ENCODE measurements at places on chromosomes 6 and 20.
A peak's percentile ranks its signal among the peaks of the same experiment; 100 is the strongest.

DNA sequence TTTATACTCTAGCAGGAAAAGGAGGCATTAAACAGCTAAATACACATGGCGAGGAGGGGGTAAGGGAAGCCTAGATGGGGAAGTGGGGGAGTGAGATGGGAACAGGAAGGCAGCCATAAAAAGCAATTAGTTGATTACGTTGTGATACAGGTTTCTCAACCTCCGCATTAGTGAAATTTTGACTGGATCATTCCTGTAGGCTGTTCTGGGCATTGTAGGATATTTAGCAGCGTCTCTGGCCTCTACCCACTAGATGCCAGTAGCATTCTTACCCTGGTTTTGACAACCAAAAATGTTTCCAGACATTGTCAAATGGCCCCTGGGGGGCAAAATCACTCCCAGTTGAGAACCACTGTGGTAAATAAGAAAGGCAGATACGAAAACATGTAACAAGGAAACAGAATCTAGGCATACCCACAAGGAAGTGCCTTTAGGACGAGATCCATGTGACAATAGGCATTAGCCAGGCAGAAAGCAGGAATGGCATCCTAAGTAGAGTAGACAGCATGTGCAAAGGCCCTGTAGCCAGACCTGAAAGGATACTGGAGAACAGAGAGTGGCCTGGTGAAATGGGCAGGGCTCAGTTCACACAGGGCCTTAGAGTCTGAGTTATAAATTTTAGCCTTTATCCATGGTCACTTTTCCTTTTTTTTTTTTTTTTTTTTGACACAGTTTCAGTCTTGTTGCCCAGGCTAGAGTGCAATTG is 25.8 kb upstream of the PTPN1 start:
- no peak for DNase-seq

DNA sequence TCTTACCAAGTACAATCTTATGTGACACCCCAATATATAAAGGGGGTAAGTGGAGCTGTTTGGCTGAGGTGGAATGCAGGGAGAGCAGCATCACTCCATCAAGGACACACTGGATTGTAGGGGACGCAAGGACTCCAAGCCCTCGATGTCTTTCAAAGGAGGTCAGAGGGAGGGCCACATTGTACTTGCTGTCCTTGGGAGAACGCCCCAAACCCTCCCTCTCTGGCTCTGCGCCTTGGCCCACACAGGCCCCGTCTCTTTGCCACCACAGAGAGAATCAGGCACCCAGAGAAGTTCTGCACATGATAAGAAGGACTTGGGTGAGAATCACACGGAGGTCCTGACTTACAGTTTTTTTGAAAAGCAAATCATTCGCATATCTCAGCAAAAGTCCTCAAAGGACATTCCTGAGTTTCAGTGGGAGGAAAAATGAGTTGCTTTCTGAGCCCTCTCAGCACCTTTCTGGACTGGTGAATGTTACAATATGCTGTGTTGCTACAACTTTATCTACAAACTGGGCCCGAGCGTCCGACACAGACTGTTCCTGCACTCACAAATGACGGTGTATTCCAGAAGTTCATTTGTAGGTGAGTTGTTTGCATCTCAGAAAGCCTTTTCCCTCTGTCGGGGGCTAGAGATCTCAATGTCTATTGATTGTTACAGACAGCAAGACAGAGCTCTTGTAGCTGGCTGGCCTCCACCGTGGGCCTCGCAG is 92.5 kb upstream of the AKAP12 start:
- DNase-seq: no peak

DNA sequence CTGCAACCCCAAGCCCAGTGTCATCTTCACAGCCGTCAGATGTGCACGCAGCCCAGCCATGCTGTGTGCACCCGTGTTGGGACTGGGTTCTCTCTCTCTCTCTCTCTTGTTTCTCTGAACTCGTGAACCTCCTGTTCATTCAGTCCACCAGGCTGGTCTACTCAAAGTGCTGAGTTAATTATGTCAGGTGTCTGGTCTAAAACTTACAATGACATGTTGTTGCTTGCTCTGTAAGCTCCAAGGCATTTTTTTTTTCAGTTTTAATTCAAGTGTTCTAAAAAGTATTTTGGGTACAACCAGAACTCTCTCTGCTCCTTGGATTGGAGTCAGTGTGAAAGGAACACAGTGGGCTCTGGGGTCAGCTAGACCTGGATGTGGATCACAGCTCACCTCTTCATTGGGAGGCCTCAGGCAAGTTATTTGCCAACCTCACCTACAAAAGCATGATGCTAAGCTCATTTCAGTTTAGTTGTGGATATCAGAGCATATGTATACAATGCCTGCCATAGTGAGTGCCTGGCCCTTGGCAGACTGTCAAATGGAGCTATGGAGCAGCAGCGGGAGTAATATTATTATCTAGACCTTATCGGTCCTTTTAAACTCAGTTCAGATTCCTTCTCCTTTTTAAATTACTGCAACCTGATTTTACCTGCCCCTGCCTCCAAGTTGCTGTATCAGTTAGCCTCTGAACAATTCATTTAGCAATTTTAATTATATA is 59.5 kb downstream of the PLEKHG1 start:
- DNase-seq: no peak

DNA sequence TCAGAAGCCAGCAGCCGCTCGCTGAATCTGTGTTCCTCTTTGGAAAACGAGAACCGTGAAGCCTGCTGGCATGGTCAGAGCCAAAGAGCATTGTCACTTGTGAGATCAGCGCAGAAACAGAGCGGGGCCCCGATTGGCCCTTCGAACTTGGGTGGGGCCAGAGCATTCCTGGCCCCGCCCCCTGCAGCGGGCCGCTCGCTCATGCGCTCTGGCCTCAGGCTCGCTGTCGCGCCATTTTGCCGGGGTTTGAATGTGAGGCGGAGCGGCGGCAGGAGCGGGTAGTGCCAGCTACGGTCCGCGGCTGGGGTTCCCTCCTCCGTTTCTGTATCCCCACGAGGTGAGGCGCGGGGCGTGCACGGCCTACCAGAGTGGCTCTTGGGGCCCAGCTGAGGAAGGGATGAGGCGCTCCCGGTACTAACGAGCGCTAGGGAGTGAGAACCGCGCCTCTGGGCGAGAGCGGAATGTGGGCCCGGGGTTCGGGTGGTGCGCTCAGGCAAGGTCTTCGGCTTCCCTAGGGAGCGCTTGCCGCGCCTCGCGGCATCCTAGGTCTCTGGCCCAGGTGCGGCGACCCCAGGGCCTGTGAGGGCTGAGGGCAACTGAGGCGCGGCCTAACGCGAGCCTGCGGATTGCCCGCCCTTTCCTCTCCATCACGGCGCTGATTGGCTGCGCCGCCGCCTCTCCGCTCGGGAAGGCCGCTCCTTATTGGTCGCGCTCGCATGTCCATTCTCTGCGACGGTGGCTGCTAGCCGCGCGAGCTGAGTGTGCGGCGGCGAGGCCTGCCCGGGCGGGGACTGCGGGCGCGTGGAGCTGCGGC is at the start of gene CSE1L:
Gene CSE1L (plus strand): TSS at position 226 of the 814 bp plus-strand sequence. CDS start 12,152 bp downstream, outside the sequence.
- peak; percentile 84 for DNase-seq

DNA sequence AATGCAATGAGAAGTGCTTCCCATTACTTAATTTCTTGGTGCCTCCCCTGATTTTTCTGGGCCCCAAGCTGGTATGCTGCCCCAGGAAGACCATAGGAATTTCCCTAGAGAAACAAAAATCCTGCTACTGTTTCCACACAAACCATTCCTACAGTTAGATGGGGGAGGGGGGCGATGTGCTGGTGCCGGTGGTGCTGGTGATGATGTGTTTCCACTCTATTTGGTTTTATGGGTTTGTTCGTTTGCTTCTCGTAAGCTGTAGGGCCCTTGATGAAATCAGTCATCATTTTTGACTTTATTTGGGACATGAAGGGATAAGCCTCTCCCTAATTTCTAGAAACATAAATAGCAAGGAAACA is 105.1 kb downstream of the MKKS start:
- no peak for DNase-seq

DNA sequence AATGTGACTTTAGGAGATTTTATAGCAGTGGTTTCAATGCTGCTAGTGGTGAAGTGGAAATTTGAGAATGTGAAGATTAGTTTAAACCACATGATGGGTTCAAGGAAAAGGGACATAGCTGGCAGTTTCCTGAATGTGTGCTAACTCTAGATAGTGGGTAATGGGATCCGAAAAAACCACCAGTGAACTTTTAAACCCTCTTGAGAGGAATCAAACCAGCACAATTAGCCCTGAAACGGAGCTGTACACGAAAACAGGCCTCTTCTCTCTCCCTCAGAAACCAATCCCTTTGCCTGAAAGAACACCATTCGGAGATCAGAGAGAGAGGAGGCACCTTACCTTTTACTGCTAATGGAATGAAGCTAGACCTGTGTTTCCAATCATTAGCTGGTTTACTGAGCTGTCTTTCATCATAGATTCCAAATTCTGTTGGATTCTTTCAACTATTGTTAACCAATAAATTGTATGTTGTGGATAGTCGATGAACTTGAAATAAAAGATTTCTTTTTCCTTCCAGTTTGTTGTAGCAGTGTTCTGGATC is 103.9 kb downstream of the AIG1 start:
- no peak for DNase-seq

GRCh38 chr6:111614833-111615582 is 9.3 kb upstream of the TRAF3IP2 start:
- DNase-seq: no peak

DNA sequence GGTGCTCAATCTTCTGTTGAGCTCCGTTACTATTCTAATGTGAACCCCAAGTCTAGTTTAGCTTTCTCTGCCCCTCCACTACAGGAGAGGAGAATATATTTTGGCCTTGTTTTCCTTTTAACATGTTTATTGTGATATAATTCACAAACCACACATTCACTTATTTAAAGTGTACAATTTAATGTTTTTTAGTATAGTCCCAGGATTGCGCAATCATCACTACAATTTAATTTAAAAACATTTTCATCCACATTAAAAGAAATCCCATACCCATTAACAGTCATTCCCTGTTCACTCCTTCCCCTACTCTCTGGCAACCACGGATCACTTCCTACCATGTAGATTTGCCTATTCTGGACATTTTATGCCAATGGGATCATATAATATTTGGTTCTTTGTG is 64.5 kb upstream of the BMP6 start:
- no peak for DNase-seq

- no peak for DNase-seq
Observed at GRCh38 chr6:166671434-166672081, 44.5 kb upstream of the RPS6KA2 start.

DNA sequence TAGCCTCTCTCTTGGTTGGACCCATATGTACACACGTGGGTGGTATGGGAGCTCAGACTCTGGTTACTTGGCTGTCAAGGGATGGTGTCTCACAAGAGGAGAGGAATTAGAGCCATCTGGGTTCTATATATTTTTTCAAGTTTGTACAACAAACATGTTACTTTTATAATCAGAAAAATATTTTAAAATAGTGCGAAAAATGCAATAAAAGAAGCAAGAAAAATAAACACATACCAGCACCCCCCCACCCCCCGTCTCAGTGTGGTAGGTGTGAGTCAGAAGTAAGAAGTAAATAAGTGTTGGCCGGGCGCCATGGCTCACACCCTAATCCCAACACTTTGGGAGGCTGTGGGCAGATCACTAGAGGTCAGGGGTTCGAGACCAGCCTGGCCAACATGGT is 2.1 kb upstream of the TIAM2 start:
- no peak for DNase-seq

- DNase-seq: no peak
Observed at GRCh38 chr6:90496258-90497016, 90.4 kb downstream of the MAP3K7 start.

- DNase-seq: no peak
Observed at GRCh38 chr6:33142501-33143070, 49.7 kb downstream of the COL11A2 start.

DNA sequence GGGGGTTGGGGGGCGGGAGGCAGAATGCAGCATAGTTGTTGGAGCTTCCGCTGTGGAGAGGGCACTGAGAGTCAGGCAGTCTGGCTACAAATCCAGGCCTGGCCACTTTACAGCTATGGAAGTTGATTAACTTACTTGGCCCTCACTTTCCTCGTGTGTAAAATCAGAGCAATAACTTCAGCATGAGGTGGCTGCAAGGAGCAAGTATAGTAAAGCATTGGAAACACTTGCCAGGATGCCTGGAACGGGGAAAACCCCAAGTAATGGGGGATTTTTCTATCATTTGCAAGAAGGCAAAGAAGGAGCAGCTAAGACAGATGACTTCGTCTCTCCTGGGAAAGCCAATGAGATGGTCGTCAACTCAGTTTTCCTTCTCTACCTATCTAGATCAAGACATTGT is 35.8 kb downstream of the AGPAT4 start:
- DNase-seq: no peak

GRCh38 chr20:39019805-39020325 is 57.7 kb downstream of the DHX35 start:
- no peak for DNase-seq

GRCh38 chr6:157211603-157212455 is 111.5 kb downstream of the TMEM242 start:
- DNase-seq: no peak

DNA sequence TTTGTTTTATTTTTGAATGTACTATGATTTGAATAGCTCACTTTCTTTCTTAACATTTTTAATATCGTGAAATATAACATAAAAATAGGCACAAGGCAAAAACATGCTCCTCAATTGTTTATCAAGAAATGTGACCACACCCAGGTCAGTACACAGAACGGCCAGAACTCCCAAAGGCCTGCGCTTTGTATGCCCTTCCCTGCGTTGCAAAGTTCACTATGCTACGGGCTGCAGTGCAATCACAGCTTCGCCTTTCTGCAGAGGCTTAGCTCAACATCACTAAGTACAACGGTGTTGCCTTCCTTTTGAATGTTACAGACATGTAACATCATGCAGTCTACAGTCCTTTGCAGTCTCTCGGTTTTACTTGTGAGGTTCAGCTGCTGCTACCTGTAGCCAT is 333.4 kb downstream of the THBS2 start:
- no peak for DNase-seq

GRCh38 chr6:107491138-107491609 is 1.3 kb downstream of the SOBP start:
- no peak for DNase-seq

DNA sequence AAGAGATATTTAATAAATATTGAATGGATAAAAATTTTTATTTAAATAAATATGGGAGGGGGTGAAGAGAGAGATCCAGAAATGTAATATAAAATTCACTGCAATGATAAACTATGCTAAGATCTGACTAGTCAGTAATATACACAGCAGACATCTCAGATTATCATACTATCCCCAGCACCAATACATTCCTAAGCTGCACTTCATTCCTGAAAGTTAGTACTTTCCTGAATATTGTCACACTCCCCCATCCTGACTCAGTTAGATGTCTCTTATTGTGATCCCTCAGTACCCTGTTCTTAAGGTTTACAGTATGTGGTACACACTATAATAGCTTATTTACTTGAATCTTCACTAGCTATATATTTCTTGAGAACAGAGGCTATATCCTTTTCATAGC is 88.3 kb upstream of the KCNQ5 start:
- DNase-seq: no peak

DNA sequence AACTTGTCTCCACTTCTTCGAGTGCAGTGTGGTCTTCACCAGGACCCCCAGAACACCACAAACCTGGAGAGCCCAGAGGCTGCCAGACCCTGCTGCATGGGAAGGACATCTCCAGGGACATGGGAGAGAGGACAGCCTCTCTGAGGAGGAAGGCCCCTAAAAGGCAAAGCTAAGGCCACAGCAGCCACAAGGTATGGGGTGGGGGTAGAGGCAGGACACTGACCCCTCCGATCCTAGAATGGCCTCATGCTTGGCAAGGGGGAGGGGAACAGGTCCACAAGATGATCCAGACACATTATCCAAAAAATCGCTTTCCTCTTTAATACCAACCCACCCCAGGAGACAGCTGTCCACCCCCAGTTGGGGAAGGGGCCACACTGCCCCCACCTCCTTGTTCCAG is 1.9 kb downstream of the B3GALT4 start:
- no peak for DNase-seq

- no peak for DNase-seq
Observed at GRCh38 chr6:155171747-155172449, 91.9 kb upstream of the CLDN20 start.

GRCh38 chr6:27837625-27838057 is 74.6 kb downstream of the OR2B2 start:
- DNase-seq: no peak
